Kasumi-1 (cell line): ENCODE measurements at places on chromosomes 3 and 15.

DNA sequence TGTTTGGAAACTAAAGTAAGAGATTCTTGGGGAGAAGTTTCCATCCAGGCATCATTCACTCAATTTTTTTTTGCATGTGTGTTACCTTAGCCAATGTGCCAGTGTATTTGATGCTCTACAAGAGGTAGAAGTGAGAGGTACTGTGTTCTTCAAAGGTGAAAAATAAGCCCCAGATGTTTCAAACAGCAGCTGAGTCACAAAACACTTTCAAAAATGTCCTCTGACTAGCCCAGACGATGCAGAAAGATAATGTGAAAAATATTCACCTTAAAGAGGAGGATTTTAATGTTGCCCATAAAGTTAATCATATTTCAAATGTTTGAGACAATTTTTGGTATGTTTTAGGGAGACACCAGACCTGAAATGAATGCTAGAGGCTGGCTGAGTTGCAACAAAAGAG lies 107.7 kb upstream of the RASGRP1 start:
- no peak for DNase-seq

GRCh38 chr3:69914395-69914794 lies 85.1 kb upstream of the SAMMSON start:
- no peak for DNase-seq

GRCh38 chr3:21117370-21117769 lies 633.6 kb downstream of the ZNF385D start:
- no peak for DNase-seq

- no peak for DNase-seq
These were observed 1152.6 kb downstream of the NSUN3 start for GRCh38 chr3:95215437-95215957.

DNA sequence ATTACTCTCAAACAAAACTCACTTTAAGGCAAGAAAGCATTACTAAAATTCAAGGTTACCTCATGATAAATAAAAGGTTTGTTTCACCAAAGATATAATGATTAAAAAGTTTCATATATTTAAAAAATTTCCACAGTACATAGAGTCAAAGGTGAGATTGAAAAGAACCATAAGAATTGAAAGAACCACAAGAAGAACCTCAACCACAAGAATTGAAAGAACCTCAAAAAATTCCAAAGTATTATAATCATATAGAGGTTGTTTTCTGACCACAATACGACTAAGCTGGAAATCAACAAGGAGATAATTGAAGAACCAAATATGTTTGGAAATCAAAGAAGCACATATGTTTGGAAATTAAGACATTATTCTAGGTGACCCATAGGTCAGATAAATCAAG lies 52.7 kb downstream of the SLC25A36 start:
- DNase-seq, result no peak

- no peak for DNase-seq
These were observed 21.9 kb downstream of the MAPKBP1 start for GRCh38 chr15:41795996-41796856.
